ENCODE measurements at places on chromosomes 6 and 20. TPM values are rescaled to one million over a fixed set of nuclear protein-coding genes. Genes with fewer than 3 reads are reported as not detected.

C20orf144 gene
- 0.19 TPM for total RNA-seq

KIAA1755 gene
- 0.13 TPM for total RNA-seq

SULF2 gene
- total RNA-seq = 21.7 TPM

PROCR gene
- 133 TPM for total RNA-seq

RAD21L1 gene
- not detected for total RNA-seq

DPPA5 gene
- total RNA-seq = not detected

CCN5 gene
- total RNA-seq = 40.4 TPM

TRIM10 gene
- not detected for total RNA-seq

SGK2 gene
- total RNA-seq = 7.2 TPM

TAB2 gene
- total RNA-seq = 26.9 TPM

MYBL2 gene
- total RNA-seq = 66.0 TPM

MEP1A gene
- not detected for total RNA-seq

ENPP5 gene
- total RNA-seq = not detected

MYLK2 gene
- total RNA-seq = 0.55 TPM

BMP6 gene
- 18.9 TPM for total RNA-seq

ARFGEF3 gene
- total RNA-seq = 0.57 TPM

HLA-DRB1 gene
- not detected for total RNA-seq

COL20A1 gene
- total RNA-seq = 0.77 TPM

MED20 gene
- total RNA-seq = 14.9 TPM

LRRC73 gene
- 0.97 TPM for total RNA-seq

SIRPB2 gene
- not detected for total RNA-seq

AARS2 gene
- total RNA-seq = 3.8 TPM
